Osteocyte (in vitro differentiated cells): ENCODE measurements at places on chromosomes 3 and 15.

GRCh38 chr15:76945494-76946093, 14.0 kb downstream of the RCN2 start:
- no peak overlapping the region for H3K27ac ChIP-seq
- no peaks in the 10 kb centered on the region for H3K4me1 ChIP-seq
- no peak overlapping the region for H3K4me3 ChIP-seq
- H3K27me3 ChIP-seq: no peaks in the 10 kb centered on the region

- peaks cover 5% of the 10 kb centered on the region for H3K36me3 ChIP-seq
- H3K27ac ChIP-seq: no peak overlapping the region
- no peak for DNase-seq
- H3K27me3 ChIP-seq: no peaks in the 10 kb centered on the region
Measured at GRCh38 chr3:105967117-105967516, 98.3 kb upstream of the CBLB start.

GRCh38 chr3:31908391-31909097, 72.5 kb downstream of the OSBPL10 start:
- no peaks in the 10 kb centered on the region for H3K36me3 ChIP-seq
- DNase-seq: no peak
- H3K27ac ChIP-seq: no peak overlapping the region
- H3K4me1 ChIP-seq: peaks cover 40% of the 10 kb centered on the region
- H3K4me3 ChIP-seq: no peak overlapping the region

DNA sequence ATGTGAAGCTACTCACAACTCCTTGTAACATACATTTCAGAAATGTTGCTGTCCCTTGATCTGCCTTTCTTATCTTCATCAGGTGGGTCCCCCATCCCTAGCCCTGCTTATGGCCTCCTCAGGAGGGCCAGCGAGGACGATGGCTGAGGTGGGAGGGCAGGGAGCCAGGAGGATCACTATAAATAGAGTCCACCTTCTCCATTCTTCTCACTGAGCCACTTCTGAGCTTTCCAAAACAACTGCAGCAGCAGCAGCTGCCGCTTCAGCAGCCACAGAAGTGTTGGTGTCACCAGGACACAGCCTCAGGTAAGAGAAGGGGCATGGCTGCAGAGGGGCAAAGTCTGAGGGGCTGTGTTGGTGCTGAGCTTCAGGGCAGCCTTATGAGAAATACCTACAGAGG, 53.5 kb downstream of the ANAPC13 start:
- H3K27me3 ChIP-seq: no peaks in the 10 kb centered on the region
- H3K36me3 ChIP-seq: no peaks in the 10 kb centered on the region
- no peak for DNase-seq
- no peak overlapping the region for H3K27ac ChIP-seq
- peaks cover 21% of the 10 kb centered on the region for H3K4me1 ChIP-seq
- no peak overlapping the region for H3K4me3 ChIP-seq

DNA sequence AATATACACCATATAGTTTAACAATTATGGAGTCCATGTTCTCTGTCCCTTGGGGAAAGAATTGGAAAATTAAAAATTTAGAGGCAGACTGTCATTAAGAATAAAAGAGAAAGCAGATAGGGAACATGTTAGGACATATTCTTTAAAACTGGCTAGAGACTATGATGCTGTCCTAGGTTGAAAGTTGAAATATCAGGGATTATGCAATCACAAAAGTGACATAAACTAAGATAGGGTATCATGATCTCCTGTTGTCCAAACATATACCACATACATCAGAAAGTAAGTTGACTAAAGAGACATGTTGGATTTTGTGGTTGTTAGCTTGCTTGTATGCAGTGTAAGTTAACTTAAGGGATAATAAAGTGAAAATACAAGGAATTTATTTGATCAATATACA, 9.9 kb upstream of the EID1 start:
- peak overlapping the region; percentile 5 for H3K27ac ChIP-seq
- H3K27me3 ChIP-seq: no peaks in the 10 kb centered on the region
- H3K36me3 ChIP-seq: no peaks in the 10 kb centered on the region
- peaks cover 35% of the 10 kb centered on the region for H3K4me1 ChIP-seq
- no peak overlapping the region for H3K4me3 ChIP-seq

DNA sequence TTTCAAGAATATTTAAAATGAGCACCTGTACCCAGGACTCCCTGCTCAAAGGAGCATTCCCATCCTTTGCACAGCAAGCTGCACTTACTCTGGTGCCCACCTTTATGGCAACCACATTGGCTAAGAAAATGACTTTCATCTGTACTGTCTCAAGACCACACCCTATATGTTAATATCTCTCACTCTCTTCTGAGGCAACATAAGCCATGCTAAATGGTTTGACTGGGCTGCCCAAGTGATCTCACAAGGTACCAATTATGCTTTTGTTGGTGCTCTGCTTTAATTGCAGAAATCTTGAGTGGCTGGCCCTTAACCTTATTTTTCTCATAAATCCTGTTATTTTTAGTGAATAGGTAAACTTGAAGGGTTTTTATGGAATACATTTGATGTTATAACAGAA, 17.7 kb downstream of the RYK start:
- peaks cover 58% of the 10 kb centered on the region for H3K4me1 ChIP-seq
- H3K4me3 ChIP-seq: no peak overlapping the region
- no peaks in the 10 kb centered on the region for H3K27me3 ChIP-seq
- no peak overlapping the region for H3K27ac ChIP-seq
- no peak for DNase-seq

GRCh38 chr15:45641374-45641781, 6.5 kb downstream of the SQOR start:
- peaks cover 81% of the 10 kb centered on the region for H3K4me1 ChIP-seq
- H3K27me3 ChIP-seq: no peaks in the 10 kb centered on the region
- DNase-seq: no peak
- H3K4me3 ChIP-seq: no peak overlapping the region
- no peaks in the 10 kb centered on the region for H3K36me3 ChIP-seq

DNA sequence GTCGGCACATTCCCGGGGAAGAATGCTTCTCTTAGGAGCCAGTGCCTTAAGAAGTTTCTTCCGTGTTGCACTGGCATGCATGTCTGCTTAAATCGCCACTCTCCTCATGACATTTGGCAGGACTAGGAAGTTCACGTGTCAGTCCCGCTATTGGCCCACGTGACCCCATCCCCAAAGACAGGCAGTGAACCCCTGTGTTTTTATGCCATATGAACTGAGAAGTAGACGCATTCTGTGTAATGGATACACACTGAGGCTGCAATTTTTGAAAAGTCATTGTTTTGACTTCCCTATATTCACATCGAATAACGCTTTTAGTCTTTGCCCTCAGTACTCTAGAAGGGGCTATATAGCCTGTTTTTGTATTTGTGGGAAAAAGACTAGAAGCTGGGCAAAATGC, 125.6 kb upstream of the TBL1XR1 start:
- peaks cover 26% of the 10 kb centered on the region for H3K4me1 ChIP-seq
- no peaks in the 10 kb centered on the region for H3K36me3 ChIP-seq
- no peak overlapping the region for H3K4me3 ChIP-seq
- H3K27ac ChIP-seq: no peak overlapping the region
- no peaks in the 10 kb centered on the region for H3K27me3 ChIP-seq
- no peak for DNase-seq

- H3K4me3 ChIP-seq: no peak overlapping the region
- H3K4me1 ChIP-seq: no peaks in the 10 kb centered on the region
- H3K27ac ChIP-seq: no peak overlapping the region
- H3K27me3 ChIP-seq: no peaks in the 10 kb centered on the region
- no peaks in the 10 kb centered on the region for H3K36me3 ChIP-seq
Measured at GRCh38 chr3:131091768-131092167, 65.1 kb downstream of the NEK11 start.

DNA sequence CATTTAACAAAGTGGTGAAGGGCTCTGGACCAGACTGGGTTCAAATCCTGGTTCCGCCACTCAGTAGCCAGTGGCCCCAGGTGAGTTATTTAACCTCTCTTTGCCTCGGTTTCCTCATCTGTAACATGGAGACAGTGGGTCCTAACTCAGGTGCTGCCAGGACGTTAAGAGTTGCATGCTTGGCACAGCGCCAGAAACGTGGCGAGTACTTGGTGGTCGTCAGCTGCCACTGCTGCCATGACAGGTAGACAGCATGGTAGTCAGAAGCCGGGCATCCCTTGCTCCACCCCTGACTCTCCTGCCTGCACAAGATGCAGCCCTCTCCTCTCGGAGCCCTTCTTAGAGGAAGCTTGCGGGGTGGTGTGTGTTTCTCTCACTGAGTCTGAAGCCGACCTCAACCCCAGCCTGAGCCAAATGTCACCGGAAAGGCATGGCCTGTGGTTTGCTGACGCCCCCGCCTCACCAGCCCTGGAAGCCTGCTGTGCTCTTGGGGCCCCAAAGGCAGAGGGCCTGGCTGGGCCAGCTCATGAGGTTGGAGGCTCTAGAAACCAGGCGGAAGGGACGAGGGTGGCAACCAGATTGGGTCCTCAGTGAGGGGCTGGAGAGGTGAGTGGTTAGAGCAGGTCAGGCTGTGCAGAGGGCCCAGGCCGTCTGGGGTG, 160.8 kb upstream of the TLE3 start:
- DNase-seq: no peak
- no peaks in the 10 kb centered on the region for H3K36me3 ChIP-seq
- H3K27me3 ChIP-seq: peaks cover 77% of the 10 kb centered on the region
- H3K27ac ChIP-seq: no peak overlapping the region
- no peaks in the 10 kb centered on the region for H3K4me1 ChIP-seq

- H3K27me3 ChIP-seq: no peaks in the 10 kb centered on the region
- peaks cover 7% of the 10 kb centered on the region for H3K36me3 ChIP-seq
- peaks cover 3% of the 10 kb centered on the region for H3K4me1 ChIP-seq
- H3K4me3 ChIP-seq: no peak overlapping the region
- DNase-seq: no peak
Measured at GRCh38 chr3:17359911-17360310, 382.5 kb downstream of the TBC1D5 start.

DNA sequence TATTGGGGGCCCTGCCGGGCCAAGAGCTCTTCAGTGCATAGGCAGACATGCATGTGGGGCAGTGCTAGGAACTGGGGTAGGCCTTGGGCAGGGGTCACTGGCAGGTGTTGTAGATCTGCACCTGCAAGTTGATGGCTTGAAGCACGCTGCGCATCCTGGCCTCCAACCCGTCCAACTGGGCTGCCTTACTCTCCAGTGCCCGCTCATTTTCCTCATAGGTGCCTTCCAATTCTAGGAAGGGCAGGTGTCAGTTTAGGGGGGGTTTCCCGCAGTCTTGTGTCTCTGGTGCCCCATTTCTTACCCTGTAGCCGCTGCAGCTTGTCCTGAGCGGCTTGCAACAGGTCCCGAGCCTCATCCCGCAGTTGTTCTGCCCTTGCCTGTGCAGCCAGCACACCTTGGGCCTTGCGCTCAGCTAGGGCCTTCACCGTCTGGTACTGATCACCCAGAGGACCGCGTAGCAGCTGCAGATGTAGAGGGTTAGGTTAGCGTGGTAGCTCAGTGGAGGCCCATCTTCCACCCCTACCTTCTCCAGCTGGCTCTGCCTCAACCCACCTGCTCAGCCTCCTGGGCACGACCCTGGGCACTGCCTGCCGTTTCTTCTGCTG, 611 bp upstream of the USP19 start:
- DNase-seq: no peak
- H3K36me3 ChIP-seq: peaks cover 26% of the 10 kb centered on the region
- H3K4me1 ChIP-seq: peaks cover 10% of the 10 kb centered on the region
- peak overlapping the region; percentile 79 for H3K4me3 ChIP-seq
- no peaks in the 10 kb centered on the region for H3K27me3 ChIP-seq

DNA sequence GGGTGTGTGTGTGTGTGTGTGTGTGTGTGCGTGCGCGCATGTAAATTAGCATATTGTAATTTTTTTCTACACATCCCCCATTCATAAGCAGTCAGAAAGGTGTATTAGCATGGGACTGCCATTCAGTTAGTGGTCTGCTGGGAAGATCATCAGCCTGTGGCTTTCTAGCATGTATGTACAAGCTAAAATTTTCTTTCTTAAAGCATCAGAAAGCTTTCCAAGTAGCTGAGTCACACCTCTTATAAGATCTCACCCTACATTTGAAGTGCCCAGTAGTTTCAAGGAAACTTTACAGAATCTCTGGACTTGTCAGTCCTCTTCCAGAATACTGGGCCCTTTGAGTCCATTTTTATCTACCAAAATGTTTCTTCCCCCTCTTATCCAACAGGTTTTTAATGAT, 411.4 kb upstream of the TPRG1 start:
- peaks cover 3% of the 10 kb centered on the region for H3K4me1 ChIP-seq
- DNase-seq: no peak

GRCh38 chr3:105065895-105066839, 300.5 kb upstream of the ALCAM start:
- H3K4me3 ChIP-seq: no peak overlapping the region
- DNase-seq: no peak
- H3K27me3 ChIP-seq: no peaks in the 10 kb centered on the region
- peaks cover 9% of the 10 kb centered on the region for H3K4me1 ChIP-seq
- no peak overlapping the region for H3K27ac ChIP-seq

GRCh38 chr15:62841269-62841628, 201.3 kb upstream of the TPM1 start:
- no peaks in the 10 kb centered on the region for H3K27me3 ChIP-seq
- H3K36me3 ChIP-seq: peaks cover 9% of the 10 kb centered on the region
- peaks cover 64% of the 10 kb centered on the region for H3K4me1 ChIP-seq
- H3K4me3 ChIP-seq: no peak overlapping the region
- no peak overlapping the region for H3K27ac ChIP-seq
- no peak for DNase-seq

DNA sequence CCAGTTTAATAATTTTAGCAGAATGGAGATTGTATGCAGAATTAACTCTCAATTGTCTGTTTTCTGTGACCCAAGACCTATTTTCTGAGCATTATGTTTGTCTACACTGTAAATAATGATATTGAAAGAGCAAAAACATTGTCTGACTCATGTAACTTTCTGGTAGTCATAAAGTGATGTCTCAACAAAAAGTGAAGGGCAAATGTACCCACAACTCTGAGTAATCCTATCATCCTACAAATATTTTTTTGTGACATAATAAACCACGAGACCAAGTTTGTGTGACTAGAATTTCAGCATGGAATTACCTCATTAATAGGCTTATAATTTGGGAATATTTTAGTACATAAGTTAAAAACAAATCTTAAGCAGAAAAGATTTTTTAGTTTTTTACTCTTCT, 15.4 kb upstream of the ABHD10 start:
- H3K4me3 ChIP-seq: no peak overlapping the region
- no peak for DNase-seq
- H3K27ac ChIP-seq: peak overlapping the region; percentile 52
- peaks cover 54% of the 10 kb centered on the region for H3K36me3 ChIP-seq

DNA sequence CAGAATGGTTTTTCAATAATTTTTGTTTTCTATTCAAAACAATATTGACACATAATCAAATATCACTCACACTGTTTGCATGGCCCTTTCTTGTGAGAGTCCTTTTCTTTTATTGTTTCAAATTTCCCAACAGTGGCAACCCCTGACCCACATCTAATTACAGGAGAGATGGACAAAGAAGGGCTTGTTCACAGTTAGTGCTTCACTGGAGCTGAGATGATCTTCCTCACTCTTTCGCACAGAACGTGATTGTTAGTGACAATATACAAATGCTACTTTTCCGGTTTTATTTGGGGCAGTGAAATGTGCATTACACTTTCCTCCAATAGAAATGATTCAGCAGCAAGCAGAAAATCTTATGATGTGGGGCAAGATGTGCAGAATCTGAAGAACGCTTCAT, 38.6 kb upstream of the TTC14 start:
- no peak for DNase-seq
- no peaks in the 10 kb centered on the region for H3K36me3 ChIP-seq
- no peaks in the 10 kb centered on the region for H3K27me3 ChIP-seq
- no peak overlapping the region for H3K4me3 ChIP-seq
